Spinal cord (tissue), 10 donors: ENCODE measurements at places on chromosomes 12 and 14.

DNA sequence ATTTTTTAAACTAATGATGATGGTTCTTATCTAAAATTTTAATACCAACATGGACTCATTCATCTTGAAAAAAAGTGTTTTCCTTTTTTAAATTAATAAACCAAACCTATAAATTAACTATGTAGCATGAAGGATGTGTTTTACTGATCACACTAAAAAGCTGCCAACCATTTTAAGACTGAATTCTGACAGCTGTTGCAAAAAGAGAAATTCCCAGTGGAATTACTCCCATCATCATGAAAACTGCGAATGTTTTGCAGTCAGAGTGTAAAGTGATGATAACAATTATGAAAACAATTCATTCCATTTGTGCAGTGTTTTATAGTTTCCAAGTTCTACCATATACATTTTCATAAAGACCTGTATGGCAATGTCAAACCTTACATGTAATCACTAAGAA is 232.8 kb downstream of the SLC2A13 start:
- no peak for DNase-seq

- DNase-seq, result no peak
These were observed 24.3 kb downstream of the VRK1 start for GRCh38 chr14:96821501-96821900.

DNA sequence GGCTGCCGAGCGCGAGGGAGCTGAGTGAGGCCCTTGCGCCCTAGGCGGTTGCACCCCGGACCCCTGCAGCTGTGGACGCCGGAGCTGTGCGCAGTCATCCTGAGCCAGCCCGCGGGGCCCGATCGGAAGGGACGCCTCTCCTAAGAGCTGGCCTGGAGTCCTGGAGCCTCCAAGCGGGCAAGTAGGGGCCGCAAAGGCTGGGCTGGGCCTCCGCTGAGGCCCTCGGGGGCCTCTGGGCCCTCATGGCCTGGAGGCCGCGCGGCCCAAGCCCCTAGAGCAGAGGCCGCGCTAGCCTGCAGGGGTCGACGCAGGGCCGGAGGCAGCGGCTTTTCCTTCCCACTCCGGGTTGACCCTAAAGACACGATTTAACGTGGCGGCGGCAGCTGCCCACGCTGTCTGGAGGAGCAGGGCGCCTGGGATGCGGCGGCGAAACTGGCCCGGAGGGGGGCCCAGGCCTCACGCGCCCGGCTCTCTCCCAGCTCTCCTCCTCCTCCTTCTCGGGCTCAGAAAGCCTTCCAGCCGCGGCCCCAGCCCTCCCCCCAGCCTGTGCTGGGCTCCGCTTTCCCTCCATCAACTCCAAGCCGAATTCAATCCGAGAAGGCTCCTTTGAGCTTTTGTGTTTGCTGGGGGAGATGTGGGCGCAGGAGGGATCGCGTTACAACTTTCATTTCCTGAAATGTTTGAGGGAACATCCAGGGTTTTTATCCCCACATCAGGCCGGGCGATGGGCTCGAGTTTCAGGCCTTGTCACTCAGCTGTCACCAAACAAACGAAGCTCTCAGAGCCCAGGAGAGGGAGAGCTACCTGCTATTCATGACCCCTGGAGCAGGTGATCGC is 11.6 kb downstream of the SIX1 start:
- DNase-seq, result no peak

- no peak for DNase-seq
These were observed 127.1 kb downstream of the TMEM30B start for GRCh38 chr14:61153914-61154545.

DNA sequence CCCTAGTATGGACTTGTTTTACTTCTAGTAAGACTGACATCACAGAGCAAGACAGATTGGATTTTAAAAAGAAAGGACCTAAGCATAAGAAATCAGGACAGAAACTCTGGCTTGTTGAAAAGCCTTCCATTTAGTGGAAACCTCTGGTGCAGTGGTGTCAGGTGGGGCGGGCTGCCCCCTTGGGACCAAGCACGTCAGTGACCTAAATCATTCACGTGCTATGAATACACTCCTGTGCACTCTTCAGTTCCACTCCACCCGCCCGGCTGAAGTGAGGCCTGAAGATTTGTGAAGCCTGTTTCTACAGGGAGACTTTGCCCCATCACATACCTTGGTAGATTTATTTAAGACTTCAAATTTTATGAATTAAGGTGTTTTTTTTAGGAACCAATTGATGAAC is 58.2 kb upstream of the STRN3 start:
- no peak for DNase-seq

DNA sequence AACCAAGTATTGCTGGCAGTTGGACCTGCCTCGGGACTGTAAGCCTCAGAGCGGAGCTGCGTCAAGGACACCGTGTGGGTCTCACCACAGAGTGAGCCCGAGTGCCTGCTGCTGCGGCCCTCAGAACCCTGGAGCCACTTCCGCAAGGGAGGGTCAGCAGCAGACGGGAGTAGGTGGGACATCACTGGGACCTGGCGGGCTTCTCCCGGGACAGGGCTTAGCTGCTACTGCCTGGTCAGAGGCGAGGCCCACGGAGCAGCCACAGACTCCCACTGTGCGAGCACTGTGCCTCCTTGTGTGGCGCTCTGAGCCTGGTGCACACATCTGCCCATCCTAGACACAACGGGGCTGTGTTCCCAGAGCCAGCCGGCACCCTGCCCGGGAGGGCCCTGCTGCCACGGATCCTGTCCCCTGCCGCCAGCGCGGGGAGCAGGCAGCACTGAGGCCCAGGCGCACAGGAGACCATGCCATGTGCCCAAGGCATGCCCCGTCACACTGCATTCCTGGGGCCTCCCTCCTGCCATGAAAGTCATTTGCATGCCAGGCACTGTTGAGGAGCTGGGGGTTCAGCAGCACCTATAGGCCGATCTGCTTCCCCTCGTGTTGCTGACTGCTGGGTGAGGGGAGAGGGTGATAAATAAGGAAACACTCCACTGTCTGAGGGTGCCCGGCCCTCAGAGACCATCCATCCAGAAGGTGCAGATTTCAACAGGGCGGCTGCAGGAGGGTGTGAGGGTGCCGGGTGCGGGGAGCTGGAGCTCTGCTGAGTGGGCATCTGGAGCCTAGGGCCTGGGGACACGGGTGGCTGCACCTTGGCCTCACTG is 10.0 kb downstream of the HIP1R start:
- DNase-seq, result no peak

GRCh38 chr14:24894583-24895242 is 155.2 kb downstream of the STXBP6 start:
- DNase-seq, result no peak

DNA sequence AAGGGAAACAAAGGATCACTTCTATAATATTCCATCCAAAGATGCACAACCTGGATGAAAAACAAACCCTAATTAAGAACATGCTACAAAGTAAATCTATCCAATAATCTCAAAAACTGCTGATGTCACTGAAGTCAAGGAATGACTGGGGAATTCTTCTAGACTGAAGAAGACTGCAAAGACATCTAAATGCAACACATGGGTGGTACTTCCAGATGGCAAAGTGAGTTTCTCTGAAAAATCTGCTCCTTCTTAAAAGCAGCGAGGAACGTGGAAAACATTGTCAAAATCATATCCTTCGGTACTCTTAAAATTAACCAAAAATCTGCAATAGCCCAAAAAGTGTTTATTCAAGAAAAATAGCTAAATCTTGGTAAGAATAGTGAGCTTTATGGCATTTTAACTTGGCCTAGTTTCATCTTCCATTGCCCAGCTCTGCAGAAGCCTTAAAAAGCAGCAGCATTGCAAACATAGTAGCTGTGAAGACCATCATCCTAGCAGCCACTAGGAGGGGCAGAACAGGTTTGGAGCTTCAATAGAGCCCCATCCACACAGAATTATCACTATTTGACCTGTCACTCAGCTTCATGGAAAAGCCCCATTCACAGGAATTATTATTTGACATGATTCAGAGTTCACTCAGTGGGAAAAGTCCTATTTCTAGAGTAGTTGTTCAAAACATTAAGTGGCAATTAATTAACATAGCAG is 7.4 kb downstream of the CLEC14A start:
- no peak for DNase-seq

DNA sequence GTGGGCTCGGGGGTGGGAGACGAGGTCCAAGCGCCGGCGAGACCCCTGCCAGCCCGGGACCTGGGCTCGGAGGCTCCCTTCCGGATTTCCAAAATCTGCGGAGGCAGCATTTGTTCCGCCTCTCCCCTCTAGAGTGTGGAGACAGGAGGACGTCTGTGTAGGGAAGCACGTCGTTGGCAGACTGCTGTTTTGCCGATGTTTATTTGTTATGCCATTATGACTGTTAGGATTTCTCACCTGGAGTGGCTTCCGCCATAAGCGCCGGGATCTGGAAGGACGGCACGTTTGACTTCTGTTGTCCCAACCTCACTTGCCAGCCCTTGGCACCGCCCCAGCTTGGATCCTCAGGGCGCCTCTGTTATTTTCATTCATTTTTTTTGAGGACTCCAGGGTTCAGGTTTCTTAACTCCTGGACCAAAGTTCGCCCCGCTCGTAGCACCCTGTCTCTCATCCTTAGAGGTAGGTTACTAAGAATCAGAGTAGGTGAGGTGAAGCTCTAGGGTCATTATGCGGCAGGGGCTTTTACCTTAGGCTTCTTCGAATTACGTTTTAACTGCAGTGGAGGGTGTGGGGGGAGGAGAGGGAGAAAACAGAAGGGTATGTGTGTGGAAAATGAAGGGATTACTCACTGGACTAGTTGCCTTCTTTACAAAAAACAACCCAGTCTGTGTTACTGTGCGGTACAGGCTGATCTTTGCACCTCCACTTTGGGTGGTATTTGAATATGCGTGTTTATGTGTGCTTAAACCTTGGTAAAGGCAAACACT is 547 bp upstream of the PYGL start:
- no peak for DNase-seq

- DNase-seq, result no peak
These were observed 15.7 kb downstream of the CSRP2 start for GRCh38 chr12:76863005-76863670.
